SK-N-SH (cell line): ENCODE measurements at places on chromosomes 6 and 20.

DNA sequence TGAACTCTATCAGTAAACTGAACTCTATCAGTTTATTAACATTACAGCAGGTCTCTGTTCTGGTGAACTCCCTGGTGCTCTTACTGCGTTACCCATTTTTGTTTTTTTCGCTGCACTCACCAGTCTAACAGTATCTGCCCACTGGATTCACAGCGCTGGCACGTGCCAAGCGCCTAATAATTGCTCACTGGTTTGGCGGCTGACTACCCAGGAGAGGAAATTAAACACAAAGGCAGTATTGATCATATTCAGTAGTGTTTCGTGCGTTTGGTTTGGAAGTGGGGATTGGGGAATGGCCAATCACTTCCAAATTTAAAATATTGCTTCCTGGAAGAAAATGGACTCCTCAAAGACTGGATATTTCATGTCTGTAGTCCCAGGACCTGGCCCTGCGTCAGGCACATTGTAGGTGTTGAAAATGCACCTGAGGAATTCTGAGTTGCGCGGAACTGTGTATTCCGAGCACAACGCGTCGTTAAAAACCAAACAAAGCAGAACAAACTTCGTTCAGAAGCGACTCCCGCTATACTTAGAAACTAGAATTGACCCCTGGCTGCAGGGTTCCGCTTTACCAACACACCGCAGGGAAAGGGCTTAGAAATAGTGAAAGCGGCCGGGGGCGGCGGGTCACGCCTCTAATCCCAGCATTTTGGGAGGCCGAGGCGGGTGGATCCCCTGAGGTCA is 1.1 kb upstream of the RPS12 start:
- H3K36me3 ChIP-seq, result peaks cover 25% of the 10 kb centered on the region
- H3K27ac ChIP-seq, result no peak overlapping the region; the same call in 1 of the 2 replicates
- H3K4me1 ChIP-seq, result peaks cover 13% of the 10 kb centered on the region; the same call in 1 of the 2 replicates
- DNase-seq, result no peak

- peak overlapping the region; percentile 81 for H3K4me3 ChIP-seq
- H3K36me3 ChIP-seq, result peaks cover 5% of the 10 kb centered on the region
- H3K27ac ChIP-seq, result peak overlapping the region; percentile 79
- H3K4me1 ChIP-seq, result peaks cover 16% of the 10 kb centered on the region
- no peaks in the 10 kb centered on the region for H3K27me3 ChIP-seq
Measured at GRCh38 chr6:146544616-146545182, 1.1 kb downstream of the RAB32 start.

- H3K4me3 ChIP-seq, result no peak overlapping the region
- 0 out of 2 replicates have a peak, but pooled peaks cover 3% of the 10 kb centered on the region for H3K36me3 ChIP-seq
- H3K27me3 ChIP-seq, result no peaks in the 10 kb centered on the region
- no peak for DNase-seq
- H3K27ac ChIP-seq, result no peak overlapping the region
- H3K4me1 ChIP-seq, result no peaks in the 10 kb centered on the region
Measured at GRCh38 chr6:136180704-136181511, 69.2 kb downstream of the MTFR2 start.

DNA sequence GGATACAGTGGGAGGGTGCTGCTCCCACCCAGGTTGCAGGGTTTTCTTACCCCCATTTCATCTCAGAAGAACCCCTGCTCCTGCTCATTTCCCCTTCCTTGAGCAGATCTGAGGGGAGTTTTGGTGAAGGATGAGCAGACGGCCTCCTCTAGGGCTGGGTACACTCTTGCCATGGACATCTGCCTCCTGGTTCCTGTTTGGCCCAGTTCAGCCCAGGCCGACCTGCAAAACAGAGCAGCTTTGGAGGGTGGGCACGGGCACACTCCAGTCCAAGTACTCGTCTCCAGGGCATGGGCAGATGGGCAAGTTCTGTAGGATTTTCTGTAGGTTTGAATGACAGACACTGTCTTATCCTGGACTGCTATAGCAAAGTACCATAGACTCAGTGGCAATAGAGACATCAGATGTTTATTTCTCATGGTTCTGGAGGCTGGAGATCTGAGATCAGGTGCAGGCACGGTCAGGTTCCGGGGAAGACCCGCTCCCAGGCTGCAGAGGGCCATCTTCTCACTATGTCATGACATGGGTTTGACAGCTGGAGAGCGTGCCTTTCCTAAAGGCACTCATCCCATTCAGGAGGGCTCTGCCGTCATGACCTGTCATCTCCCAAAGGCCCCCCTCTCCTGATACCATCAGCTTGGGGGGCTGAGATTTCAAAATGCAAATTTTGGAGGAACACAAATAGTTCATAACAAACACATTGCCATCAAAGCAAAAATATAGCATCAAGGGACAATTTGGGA is 6.2 kb downstream of the NPBWR2 start:
- H3K4me1 ChIP-seq, result no peaks in the 10 kb centered on the region
- no peak for DNase-seq
- no peaks in the 10 kb centered on the region; the same call in 1 of the 2 replicates for H3K27me3 ChIP-seq
- H3K27ac ChIP-seq, result no peak overlapping the region
- H3K36me3 ChIP-seq, result no peaks in the 10 kb centered on the region; the same call in 1 of the 2 replicates

DNA sequence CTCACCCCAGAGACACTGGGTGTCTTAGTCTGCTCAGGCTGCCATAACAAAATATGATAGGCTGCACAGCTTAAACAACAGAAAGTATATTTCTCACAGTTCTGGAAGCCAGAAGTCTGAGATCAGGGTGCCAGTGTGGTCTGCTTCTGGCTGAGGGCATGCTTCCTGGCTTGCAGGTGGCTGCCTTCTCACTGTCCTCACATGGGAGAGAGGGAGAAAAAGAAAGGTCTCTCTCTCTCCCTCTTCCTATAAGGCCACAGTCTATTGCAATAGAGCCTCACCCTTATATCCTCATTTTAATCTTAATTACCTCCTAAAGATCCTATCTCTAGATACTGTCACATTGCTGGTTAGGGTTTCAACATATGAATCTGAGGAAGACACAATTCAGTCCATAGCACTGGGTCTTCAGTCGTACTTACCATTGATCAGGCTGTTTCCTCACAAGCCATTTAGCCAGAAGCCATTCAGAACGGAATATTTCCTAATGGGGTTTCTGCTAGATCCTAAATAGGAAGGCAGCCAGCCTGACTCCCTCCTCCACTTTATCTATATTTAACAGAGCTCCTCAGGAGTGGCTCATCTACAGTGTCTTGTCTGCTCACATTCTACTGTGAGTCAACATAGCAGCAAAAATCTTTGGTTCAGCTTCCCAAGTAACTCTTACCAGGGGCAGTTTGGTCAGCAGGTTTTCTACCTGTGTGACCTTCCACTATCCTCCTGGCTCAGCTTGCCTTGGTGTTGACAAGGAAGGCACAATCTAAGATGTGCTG is 42.2 kb downstream of the CD164 start:
- H3K27me3 ChIP-seq, result no peaks in the 10 kb centered on the region
- no peaks in the 10 kb centered on the region for H3K36me3 ChIP-seq
- H3K4me3 ChIP-seq, result no peak overlapping the region
- no peak for DNase-seq
- H3K4me1 ChIP-seq, result no peaks in the 10 kb centered on the region

- H3K27ac ChIP-seq, result no peak overlapping the region
- no peak for DNase-seq
- no peaks in the 10 kb centered on the region for H3K36me3 ChIP-seq
- no peak overlapping the region for H3K4me3 ChIP-seq
Measured at GRCh38 chr6:124197148-124197547, 393.5 kb downstream of the NKAIN2 start.

DNA sequence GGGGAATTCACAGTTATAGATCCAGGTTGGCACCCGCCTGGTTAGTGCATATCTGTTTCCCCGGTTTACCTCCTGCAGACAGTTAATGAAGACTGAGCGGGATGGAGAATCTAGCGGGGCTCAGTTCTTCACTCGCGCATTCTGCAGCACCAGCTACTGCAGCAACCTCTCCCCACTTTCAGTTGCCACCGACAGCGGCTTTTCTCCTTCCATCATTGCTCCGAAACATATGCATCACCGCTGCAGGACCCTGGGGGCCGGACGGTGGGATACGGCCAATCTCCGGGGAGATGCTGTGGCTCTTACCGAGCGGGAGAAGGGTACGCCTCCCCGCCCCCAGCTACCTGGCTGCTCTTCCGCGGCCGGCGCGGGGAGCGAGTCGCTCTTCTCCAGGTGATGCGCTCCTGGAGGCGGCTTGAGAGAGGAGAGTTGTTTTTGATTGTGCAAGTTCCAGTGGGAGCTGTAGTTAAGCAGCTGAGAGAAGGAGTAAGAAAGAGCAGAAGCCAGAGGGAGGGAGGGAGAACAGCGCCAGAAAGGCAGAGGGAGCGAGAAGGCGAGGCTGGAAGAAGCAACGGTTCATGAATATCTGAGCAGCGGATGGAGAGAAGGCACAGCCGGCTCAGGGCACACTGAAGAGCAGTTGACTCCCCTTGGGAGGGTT is at the start of gene SGK1:
SGK1 (minus strand) TSS at position 642 of the 661 bp plus-strand sequence. CDS start 652 bp downstream, outside the sequence.
- H3K4me3 ChIP-seq, result peak within 1 kb of the TSS; percentile 81
- H3K27ac ChIP-seq, result no peak within 1 kb of the TSS; the same call in 1 of the 2 replicates
- H3K27me3 ChIP-seq, result no peaks in the 10 kb centered on the region

- no peaks in the 10 kb centered on the region for H3K36me3 ChIP-seq
- no peak overlapping the region for H3K4me3 ChIP-seq
- no peak overlapping the region for H3K27ac ChIP-seq
- H3K27me3 ChIP-seq, result no peaks in the 10 kb centered on the region
- no peaks in the 10 kb centered on the region; the same call in 1 of the 2 replicates for H3K4me1 ChIP-seq
- no peak for DNase-seq
Measured at GRCh38 chr6:160919723-160920440, 71.7 kb upstream of the MAP3K4 start.

DNA sequence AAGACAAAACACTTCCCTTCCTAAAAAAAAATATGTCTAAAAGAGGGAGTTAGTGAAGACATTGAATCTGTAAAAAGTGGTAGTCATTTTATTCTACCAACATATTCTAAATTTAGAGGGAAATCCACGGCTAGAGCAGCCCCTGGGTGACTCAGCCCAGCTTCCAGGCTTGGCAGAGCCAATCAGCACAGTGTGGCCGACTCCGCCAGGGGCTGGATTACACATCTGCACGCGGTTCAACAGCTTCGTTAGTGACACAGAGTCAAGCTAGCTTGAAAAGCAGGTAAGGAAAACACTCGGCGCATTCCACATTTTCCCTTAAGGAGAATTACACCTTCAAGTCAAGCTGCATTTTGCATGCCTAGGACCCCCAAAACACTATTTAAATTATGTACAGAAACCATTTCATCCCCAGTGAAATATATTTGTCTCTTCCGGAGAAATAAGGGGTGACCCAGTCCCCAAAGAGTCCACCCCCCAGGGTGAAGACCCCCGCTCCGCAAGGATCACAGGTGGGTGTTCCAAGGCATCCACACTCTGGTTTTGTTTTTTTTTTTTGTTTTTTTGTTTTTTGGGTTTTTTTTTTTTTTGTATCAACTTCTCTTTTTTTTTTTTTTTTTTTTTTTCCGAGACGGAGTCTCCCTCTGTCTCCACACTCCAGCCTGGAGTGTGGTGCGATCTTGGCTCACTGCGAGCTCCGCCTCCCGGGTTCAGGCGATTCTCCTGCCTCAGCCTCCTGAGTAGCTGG is 58.4 kb upstream of the ARID1B start:
- H3K4me3 ChIP-seq, result no peak overlapping the region
- H3K27me3 ChIP-seq, result no peaks in the 10 kb centered on the region
- no peak overlapping the region for H3K27ac ChIP-seq
- H3K4me1 ChIP-seq, result no peaks in the 10 kb centered on the region

DNA sequence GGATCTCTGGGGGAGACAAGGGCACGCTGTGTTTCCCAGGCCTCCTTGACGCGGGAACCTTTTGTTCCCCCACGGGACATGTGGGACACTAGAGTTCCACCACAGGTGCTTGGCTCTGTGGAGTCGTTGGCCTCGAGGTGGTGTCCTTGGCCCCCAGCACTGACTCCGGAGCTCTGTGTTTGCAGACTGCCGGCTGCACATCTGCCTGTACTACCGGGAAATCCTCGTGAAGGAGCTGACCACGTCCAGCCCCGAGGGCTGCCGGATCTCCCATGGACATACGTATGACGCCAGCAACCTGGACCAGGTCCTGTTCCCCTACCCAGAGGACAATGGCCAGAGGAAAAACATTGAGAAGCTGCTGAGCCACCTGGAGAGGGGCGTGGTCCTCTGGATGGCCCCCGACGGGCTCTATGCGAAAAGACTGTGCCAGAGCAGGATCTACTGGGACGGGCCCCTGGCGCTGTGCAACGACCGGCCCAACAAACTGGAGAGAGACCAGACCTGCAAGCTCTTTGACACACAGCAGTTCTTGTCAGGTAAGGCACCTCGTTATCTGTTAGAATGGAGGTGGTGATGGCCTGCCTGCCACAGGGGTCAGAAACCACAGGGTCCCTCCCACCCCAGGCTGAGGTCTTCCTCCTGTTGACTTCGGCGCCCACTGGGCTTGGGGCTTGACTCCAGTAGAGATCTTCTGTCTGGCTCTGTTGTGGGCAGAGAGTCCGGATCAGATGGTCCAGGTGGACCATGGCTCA is 9.9 kb downstream of the IRF4 start:
- no peaks in the 10 kb centered on the region for H3K4me1 ChIP-seq
- H3K4me3 ChIP-seq, result no peak overlapping the region
- H3K27me3 ChIP-seq, result peaks cover 85% of the 10 kb centered on the region
- DNase-seq, result no peak
- H3K36me3 ChIP-seq, result no peaks in the 10 kb centered on the region
- no peak overlapping the region for H3K27ac ChIP-seq

DNA sequence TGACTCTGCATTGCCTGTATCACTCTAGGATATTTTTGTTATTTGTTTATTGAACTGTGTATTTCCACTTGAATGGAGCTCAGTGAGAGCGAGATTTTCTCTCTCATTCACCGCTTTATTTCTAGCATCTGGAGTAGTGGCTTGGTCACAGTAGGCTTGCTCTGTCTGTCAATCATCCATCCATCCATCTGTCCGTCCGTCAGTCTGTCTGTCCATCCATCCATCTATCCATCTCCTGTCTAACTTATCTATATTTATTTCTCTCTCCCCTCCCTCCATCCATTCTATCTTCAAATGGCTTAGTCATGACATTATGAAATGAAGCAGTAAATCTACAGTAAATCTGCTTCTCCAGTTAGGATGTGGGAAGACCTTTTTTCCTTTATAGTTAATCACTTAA is 94.6 kb downstream of the TIAM2 start:
- no peaks in the 10 kb centered on the region for H3K4me1 ChIP-seq
- H3K27ac ChIP-seq, result no peak overlapping the region
- no peak for DNase-seq
- peaks cover 8% of the 10 kb centered on the region for H3K36me3 ChIP-seq
- H3K27me3 ChIP-seq, result no peaks in the 10 kb centered on the region
- no peak overlapping the region for H3K4me3 ChIP-seq

GRCh38 chr20:50436696-50437095 is 73.5 kb upstream of the PTPN1 start:
- H3K4me1 ChIP-seq, result 0 out of 2 replicates have a peak, but pooled peaks cover 7% of the 10 kb centered on the region
- no peaks in the 10 kb centered on the region for H3K36me3 ChIP-seq
- no peak for DNase-seq
- no peak overlapping the region for H3K4me3 ChIP-seq
- H3K27me3 ChIP-seq, result no peaks in the 10 kb centered on the region
- H3K27ac ChIP-seq, result no peak overlapping the region

GRCh38 chr20:53757472-53757913 is 163.9 kb upstream of the ZNF217 start:
- DNase-seq, result no peak
- H3K27ac ChIP-seq, result no peak overlapping the region
- H3K36me3 ChIP-seq, result no peaks in the 10 kb centered on the region
- H3K4me3 ChIP-seq, result no peak overlapping the region

GRCh38 chr6:93123585-93123984 is 295.8 kb downstream of the EPHA7 start:
- H3K4me1 ChIP-seq, result no peaks in the 10 kb centered on the region
- H3K4me3 ChIP-seq, result no peak overlapping the region
- H3K27me3 ChIP-seq, result no peaks in the 10 kb centered on the region
- DNase-seq, result no peak
- no peak overlapping the region for H3K27ac ChIP-seq
